ENCODE measurements at places on chromosomes 1 and 21.

- peak; percentile 77 for DNase-seq
Observed at GRCh38 chr21:41460578-41461527, 34.8 kb downstream of the MX1 start.

DNA sequence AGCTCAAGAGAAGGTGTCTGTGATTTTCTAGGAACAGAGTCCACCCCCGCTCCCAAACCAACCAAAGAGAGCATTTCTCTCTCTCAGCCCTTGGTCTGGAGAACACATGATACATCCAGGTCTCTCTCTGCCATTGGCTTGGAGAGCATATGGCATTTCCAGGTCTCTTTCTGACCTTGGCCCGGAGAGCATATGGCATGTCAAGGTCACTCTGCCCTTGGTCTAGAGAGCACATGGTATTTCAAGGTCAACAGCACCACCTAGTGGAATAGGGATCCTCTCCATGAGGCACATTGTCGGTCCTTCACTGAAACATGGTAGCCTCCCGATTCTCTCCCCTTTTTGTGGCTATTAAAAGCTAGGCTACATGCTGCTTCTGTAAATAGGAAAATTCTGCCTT, 437.7 kb upstream of the OLFM3 start:
- no peak for DNase-seq

GRCh38 chr1:108107658-108108057, 92.5 kb downstream of the SLC25A24 start:
- no peak for DNase-seq

GRCh38 chr1:19934336-19934735, 10.9 kb upstream of the PLA2G2E start:
- DNase-seq = no peak

DNA sequence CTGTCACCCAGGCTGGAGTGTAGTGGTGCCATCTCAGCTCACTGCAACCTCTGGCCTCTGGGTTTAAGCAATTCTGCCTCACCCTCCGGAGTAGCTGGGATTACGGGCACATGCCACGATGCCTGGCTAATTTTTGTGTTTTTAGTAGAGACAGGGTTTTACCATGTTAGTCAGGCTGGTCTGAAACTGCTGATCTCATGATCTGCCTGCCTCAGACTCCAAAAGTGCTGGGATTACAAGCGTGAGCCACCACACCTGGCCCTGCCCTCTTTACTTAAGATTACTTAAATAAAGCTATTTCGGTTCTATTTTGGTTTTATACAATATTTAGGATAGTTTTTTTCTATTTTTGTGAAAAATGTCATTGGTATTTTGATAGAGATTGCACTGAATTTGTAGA, 15.3 kb upstream of the KCTD3 start:
- no peak for DNase-seq

GRCh38 chr1:119554183-119554582, 47.2 kb downstream of the HSD3B1 start:
- no peak for DNase-seq

DNA sequence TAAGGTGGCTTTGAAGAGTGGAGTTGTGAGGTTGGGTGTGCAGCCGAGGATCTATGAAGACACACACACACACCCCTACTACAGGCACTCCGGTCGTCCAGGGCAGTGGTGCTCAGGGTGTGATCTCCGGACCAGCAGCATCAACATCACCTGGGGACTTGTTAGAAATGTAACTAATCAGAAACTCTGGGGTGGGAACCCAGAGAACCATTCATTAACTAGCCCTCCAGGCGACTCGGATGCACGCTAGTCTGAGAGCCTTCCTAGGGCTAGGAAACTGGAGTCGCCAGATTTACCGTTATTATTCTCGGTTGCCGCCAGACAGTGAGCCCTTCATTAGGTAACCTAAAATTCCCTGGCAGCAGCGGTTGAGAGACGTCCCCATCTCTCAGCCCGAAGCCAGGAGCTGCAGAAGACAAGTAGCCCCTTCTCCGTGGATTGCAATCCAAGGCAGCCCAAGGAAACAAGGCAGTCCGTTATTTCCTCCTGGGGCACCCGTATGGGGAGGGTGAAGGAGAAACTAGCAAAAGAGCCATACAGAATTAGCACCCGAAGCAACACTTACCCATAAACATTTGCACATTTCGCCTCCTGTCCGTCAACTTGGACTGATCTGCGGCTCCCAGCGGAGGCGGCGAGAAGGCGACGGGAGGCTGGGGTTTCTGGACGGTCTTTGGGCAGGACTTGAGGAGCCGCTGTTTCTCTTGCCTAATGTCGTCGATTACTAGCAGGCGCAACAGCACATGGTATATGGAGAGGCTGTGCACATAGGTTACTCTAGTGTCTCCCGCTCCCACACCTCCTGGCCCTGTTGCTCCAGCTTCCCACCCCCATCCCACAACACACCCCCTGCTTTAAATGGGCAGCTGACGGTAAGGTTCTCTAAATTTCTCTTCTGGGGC, 2.9 kb upstream of the CCN1 start:
- peak; percentile 28 for DNase-seq

- DNase-seq = peak; percentile 66
Observed at GRCh38 chr1:28282426-28283407, 23.4 kb downstream of the SESN2 start.

DNA sequence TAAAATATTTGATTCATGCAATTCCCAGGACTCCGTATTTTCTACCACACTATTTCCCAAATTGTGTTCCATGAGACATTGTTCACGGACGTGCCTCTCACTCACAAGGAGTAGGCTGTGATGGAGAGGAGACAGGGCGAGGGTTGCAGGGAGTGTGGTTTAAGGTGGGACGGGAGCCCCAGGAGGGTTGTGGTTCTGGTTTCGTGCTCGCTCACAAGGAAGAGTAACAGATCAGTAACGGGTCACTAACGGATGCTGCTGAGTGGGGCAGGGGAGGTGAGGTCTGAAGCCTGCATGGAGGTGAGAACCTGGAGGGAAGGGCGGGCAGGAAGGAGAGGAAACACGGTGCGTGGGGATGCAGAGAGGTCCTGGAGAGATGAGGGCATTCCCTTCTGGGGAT, 28.8 kb downstream of the TFF3 start:
- no peak for DNase-seq

- no peak for DNase-seq
Observed at GRCh38 chr1:225470211-225471108, 42.6 kb upstream of the LBR start.

GRCh38 chr1:234692966-234693580, 83.1 kb upstream of the IRF2BP2 start:
- no peak for DNase-seq

DNA sequence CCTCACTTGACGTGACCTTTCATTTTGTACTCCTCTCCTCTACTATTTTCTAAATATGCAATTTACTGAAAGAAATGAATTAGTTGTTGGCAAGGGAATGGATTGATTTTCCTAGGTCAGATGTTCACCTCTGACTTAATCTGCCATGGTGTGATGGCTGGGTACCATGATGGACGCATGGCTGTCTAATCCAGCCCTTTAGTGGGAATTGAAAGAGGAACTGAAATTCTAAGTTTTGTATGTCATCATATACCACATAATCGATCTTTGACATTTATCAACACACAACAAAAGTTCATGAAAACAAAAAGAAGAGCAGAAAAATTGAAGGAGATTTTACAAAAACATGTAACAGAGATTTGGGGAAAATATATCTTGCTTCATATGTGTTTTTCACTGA, 331.3 kb upstream of the SNX7 start:
- no peak for DNase-seq

- peak; percentile 62 for DNase-seq
Observed at GRCh38 chr1:76142771-76143540, 68.4 kb downstream of the ST6GALNAC3 start.

DNA sequence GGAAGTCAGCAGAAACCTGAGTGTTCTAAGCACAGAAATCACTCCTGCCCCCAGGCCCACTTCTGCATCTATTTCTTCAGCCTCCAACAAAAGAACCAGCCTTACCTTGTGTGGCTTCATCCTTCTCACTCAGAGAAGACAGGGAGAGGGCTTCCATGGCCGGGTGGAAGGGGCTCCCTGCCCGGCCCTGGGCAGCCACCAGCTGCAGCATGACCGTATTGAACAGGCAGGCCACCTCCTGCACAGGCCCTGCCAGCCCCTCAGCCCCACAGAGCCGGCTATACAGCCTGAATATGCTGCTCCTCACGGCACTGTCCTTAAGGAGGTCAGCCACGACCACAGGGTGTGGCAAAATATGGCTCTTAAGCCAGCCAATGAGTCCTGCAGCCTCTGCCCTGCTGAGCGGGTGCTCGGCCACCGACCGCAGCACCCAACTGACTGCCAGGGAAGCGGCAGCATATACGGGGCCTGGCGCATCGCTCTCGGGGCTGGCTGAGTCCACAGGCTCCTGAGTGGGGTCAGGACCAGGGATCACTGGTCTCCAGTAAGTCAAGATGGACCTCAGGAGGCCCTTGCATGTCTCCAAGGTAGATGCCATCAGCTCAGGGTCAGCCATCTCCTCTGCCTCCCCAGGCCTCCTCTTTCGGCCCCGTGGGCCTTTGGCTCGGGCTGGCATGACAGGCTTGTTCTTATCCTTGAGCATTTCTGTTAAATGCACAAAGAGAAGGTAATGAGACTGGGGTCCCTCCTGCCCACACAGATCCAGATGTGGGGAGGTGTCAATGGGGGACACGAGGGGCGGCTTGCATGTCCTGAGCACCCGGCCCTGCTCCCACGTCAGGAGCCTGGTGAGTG, 17.9 kb downstream of the MRAP start:
- DNase-seq = no peak

DNA sequence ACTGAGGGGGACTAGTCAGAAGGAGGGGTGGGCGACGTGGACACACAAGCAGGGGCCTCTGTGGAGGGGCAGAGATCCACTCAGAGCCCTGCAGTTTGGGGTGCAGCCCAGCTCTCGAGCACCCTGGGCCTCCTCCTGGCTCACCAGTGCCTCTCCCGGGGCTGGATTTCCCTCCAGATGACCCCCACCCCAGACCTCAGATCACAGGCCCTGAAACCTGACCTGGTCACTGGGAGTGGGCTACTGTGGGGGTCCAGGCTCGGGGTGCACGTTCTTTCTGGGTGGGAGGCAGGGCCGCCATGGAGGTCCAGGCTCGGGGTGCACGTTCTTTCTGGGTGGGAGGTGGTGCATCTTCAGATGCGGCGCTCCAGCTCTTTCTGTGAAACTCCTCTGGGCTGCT, 10.3 kb upstream of the LHX4 start:
- no peak for DNase-seq

- no peak for DNase-seq
Observed at GRCh38 chr1:209800984-209801834, 4.7 kb downstream of the IRF6 start.

GRCh38 chr1:57061369-57061768, 95.6 kb upstream of the C8B start:
- DNase-seq = no peak

GRCh38 chr1:16125483-16125882, 30.4 kb downstream of the EPHA2 start:
- no peak for DNase-seq

Measured in left colon (tissue), 2 donors.